ENCODE measurements at places on chromosomes 4 and X. TPM values are rescaled to one million over a fixed set of nuclear protein-coding genes. Genes with fewer than 3 reads are reported as not detected.
A peak's percentile ranks its signal among the peaks of the same experiment; 100 is the strongest.

The JADE3 gene
- total RNA-seq: 5.3 TPM

The COX7B2 gene
- not detected for total RNA-seq

The RPA4 gene
- total RNA-seq: 0.66 TPM

The CAMK2D gene
- 78.1 TPM for total RNA-seq

The GAGE13 gene
- total RNA-seq: not detected

The PCDH10 gene
- total RNA-seq: 1.9 TPM

DNA sequence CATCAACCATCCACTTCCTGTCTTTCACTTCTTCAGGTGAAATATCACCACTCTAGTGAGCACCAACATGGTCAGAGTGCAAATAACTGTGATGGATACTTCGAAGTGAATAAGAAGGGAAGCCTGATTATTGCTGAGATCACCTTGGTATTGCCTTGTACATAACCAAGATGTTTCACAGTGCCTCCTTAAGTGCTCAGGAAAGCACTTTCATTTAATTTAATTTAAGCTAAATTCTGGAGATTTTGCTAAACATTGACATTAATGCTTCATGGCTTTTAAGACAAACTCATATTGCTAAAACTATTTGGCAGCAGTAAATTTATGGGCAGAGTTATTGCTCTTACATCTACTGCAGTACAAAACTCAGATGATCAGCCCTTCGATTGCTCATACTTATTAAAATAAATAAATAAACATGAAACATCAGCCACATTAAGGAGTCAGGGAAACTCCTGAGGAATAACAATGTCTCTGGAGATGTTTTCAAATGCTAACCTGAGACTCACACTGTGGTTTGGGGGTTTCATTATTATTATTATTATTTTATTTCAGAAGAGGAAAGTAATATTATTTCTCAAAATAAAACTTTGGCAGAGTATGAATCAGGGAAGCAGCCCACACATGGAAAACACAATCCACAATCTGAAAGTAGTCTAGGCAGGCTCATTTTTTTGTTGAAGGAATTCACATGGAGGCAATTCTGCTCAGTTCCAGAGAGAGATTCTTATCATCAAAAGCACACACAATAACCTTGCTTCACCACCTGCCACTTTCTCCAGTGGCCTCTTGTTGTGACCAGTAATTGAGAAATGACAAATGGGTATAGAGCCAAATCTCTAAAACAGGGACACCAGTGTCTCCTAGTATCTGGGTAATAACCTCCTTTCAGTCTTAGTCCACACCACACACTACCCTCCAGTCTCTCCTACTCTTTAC, 344.2 kb downstream of the MAPK10 start:
- H3K4me3 ChIP-seq: no peak overlapping the region
- no peaks in the 10 kb centered on the region for H3K4me1 ChIP-seq
- DNase-seq: no peak
- no peaks in the 10 kb centered on the region for H3K27me3 ChIP-seq
- H3K27ac ChIP-seq: no peak overlapping the region

DNA sequence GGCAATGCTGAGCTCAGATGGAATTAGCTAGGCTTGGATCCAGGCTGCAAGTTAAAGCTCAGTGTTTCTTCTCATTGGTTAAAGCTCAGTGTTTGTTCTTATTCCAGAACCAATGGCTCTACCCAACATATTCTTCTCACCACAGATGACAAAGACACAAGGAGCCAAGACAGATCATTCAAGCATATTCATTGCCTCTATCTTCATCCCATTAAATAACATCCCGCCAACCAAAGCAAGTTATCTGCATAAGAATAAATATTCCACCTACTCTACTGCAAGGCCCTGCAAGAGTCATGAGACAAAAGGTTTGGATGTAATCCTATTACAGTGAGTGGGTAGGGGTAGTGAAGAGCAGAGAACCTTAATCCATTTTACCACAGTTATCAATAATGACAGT, 766.5 kb downstream of the C4orf33 start:
- no peak overlapping the region for H3K4me3 ChIP-seq
- H3K36me3 ChIP-seq: no peaks in the 10 kb centered on the region
- H3K27me3 ChIP-seq: no peaks in the 10 kb centered on the region
- H3K4me1 ChIP-seq: no peaks in the 10 kb centered on the region
- H3K27ac ChIP-seq: no peak overlapping the region

DNA sequence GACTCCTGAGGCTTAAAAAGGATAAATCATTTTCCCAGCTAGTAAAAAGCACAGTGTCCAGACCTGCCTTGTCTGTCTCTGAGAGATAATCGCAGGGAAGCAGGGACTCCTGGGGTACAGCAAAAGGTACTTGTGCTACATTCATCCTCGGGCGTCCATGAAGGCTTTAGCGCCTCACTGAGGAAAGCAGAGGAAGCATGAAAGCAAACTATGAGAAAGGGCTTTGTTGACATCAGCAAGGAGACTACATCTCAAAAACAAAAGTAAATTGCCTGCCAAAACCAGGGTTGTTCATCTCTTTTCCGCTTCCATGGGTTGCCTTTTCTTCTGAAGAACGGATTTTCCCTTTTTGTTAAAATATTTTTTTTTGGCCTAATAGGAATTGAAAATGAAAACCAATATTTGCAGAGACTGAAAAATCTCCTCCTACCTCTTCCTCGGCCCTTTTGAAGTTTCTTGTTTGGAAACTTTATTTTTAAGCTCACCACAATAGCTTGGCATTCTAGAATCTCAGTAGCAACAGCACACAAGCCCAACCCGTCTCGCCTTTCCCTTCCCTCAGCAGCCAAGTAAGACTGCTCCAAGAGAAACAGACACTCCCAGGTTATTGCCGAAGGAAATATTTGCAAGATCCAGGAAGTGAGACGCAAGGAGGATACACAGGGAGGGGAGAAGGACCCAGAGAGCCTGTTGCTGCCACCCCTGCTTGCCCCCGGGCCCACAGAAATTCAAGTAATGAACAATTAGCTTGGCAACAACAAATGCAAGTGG, 148.3 kb upstream of the DGKK start:
- H3K27me3 ChIP-seq: no peaks in the 10 kb centered on the region
- H3K27ac ChIP-seq: no peak overlapping the region
- no peak overlapping the region for H3K4me3 ChIP-seq
- H3K36me3 ChIP-seq: no peaks in the 10 kb centered on the region
- H3K4me1 ChIP-seq: no peaks in the 10 kb centered on the region

DNA sequence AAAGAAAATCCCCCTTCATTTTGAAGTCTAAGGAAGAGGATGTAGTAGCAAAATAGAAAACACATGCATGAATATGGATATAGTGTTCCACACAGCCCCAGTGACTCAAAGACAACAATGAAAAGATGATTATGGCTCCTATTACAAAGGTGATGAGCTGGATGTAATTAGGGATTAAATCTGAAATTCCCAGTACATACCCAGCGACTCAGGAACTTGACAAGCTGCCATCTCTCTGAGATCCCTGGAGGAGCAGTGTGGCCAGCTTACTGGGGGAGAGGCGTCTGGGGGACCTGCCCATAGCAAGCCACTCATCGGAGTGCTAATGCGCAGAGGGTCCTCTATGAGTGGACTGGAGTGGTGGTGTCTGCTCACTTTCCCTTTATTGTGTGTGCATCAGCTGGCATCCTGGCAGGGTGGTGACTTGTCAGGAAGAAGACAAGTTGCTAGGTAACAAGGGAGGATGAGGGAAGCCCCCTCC, 42.7 kb upstream of the MGST2 start:
- no peak overlapping the region for H3K4me3 ChIP-seq
- H3K27me3 ChIP-seq: no peaks in the 10 kb centered on the region
- H3K36me3 ChIP-seq: no peaks in the 10 kb centered on the region
- no peak overlapping the region for H3K27ac ChIP-seq

GRCh38 chrX:100687128-100687527, 43.1 kb downstream of the SRPX2 start:
- H3K27ac ChIP-seq: no peak overlapping the region
- H3K4me3 ChIP-seq: no peak overlapping the region
- peaks cover 4% of the 10 kb centered on the region for H3K4me1 ChIP-seq
- no peaks in the 10 kb centered on the region for H3K36me3 ChIP-seq
- no peaks in the 10 kb centered on the region for H3K27me3 ChIP-seq

GRCh38 chr4:139918591-139918990, 235.4 kb downstream of the MAML3 start:
- H3K27ac ChIP-seq: peak overlapping the region; percentile 90
- H3K4me3 ChIP-seq: no peak overlapping the region
- H3K27me3 ChIP-seq: no peaks in the 10 kb centered on the region
- no peaks in the 10 kb centered on the region for H3K36me3 ChIP-seq

DNA sequence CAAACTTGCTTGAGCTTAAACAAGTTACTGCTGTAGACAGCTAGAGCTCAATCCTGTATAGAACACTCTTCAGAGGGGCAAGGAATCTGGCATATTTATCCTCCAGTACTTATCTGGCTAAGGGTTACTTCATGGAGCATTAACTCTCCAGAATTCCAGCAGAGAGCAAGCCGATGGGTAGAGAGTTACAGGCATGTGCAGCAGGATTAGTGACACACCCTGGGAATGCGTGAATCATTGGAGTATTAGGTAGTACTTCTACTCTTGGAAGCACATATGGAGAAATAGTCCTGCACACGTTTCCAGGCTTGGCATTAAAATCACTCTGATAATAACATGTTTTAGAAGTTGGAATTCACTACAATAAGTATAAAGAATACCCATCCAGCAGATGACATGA, 35.4 kb downstream of the GRXCR1 start:
- no peaks in the 10 kb centered on the region for H3K36me3 ChIP-seq
- no peak overlapping the region for H3K4me3 ChIP-seq
- H3K4me1 ChIP-seq: no peaks in the 10 kb centered on the region
- DNase-seq: no peak

DNA sequence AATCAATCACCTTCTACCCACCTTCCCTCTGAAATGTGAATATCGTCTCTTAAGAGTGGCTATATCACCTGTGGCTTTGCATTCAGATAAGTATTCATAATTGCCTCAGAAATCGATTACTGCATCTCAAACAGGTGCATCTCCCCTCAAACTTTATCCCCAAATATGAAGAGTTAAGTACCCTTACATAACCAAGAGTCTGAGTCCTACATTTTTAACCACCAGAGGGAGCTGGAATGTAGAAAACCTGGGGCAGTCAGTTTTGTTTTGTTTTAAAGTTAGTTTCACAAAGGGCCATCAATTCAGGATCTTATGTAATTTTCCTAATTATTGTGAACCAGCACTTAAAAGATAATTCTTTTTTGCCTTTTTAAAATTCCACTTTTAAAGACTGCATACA, 5.7 kb downstream of the TCEANC start:
- H3K27ac ChIP-seq: peak overlapping the region; percentile 63
- H3K36me3 ChIP-seq: no peaks in the 10 kb centered on the region
- DNase-seq: no peak
- H3K4me3 ChIP-seq: no peak overlapping the region
- no peaks in the 10 kb centered on the region for H3K4me1 ChIP-seq

DNA sequence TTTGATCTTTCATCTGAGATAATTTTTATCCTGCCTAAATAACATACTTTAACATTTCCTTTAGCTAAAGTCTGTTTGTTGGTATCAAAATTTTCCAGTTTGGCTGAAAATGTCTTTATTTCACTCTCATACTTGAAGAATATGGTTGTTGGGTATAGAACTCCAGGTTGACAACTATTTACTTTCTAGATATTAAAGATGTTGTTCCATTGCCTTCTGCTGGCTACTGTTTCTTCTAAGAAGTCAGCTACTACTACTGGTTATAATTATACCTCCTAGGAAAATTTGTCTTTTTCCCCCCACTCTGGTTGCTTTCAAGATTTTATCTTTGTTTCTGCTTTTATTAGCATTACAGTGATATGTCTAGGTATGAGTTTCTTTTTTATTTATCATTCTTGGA, 75.7 kb downstream of the SH3RF1 start:
- H3K36me3 ChIP-seq: no peaks in the 10 kb centered on the region
- DNase-seq: no peak
- no peaks in the 10 kb centered on the region for H3K4me1 ChIP-seq
- no peak overlapping the region for H3K4me3 ChIP-seq

- H3K36me3 ChIP-seq: no peaks in the 10 kb centered on the region
- H3K4me1 ChIP-seq: no peaks in the 10 kb centered on the region
- no peak overlapping the region for H3K4me3 ChIP-seq
Observed at GRCh38 chr4:40195182-40196177, 1.4 kb upstream of the RHOH start.

GRCh38 chr4:136017556-136017955, 1514.7 kb downstream of the PCDH18 start:
- no peak for DNase-seq
- no peak overlapping the region for H3K4me3 ChIP-seq
- no peak overlapping the region for H3K27ac ChIP-seq
- H3K4me1 ChIP-seq: no peaks in the 10 kb centered on the region
- no peaks in the 10 kb centered on the region for H3K36me3 ChIP-seq
- H3K27me3 ChIP-seq: no peaks in the 10 kb centered on the region

- no peaks in the 10 kb centered on the region for H3K27me3 ChIP-seq
- H3K4me3 ChIP-seq: no peak overlapping the region
- no peaks in the 10 kb centered on the region for H3K36me3 ChIP-seq
- no peak for DNase-seq
- no peak overlapping the region for H3K27ac ChIP-seq
- H3K4me1 ChIP-seq: no peaks in the 10 kb centered on the region
Observed at GRCh38 chrX:9539605-9540387, 74.9 kb downstream of the TBL1X start.

GRCh38 chrX:3425031-3425430, 78.6 kb upstream of the MXRA5 start:
- no peaks in the 10 kb centered on the region for H3K4me1 ChIP-seq
- H3K27me3 ChIP-seq: no peaks in the 10 kb centered on the region
- no peak overlapping the region for H3K4me3 ChIP-seq
- no peaks in the 10 kb centered on the region for H3K36me3 ChIP-seq

DNA sequence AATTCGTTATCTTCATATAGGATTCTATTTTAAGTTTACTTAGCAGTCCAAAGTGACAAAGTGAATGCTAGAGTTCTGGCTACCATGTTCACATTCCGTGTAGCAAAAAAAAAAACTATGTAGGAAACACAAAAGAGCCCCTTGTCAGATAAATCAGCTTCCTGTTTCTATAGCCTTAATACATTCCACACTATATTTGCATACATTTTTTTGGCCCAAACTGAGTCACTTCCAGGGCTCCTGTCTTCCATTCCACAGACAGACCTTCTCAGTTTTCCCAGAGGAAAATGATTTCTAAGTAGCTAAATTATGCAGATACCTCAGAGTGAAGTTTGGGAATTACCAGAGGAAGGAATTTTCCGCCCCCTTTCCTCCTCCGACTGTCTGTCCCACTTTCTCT, 841.9 kb upstream of the HS3ST1 start:
- H3K27me3 ChIP-seq: no peaks in the 10 kb centered on the region
- no peak overlapping the region for H3K4me3 ChIP-seq
- H3K36me3 ChIP-seq: no peaks in the 10 kb centered on the region
- no peaks in the 10 kb centered on the region for H3K4me1 ChIP-seq

DNA sequence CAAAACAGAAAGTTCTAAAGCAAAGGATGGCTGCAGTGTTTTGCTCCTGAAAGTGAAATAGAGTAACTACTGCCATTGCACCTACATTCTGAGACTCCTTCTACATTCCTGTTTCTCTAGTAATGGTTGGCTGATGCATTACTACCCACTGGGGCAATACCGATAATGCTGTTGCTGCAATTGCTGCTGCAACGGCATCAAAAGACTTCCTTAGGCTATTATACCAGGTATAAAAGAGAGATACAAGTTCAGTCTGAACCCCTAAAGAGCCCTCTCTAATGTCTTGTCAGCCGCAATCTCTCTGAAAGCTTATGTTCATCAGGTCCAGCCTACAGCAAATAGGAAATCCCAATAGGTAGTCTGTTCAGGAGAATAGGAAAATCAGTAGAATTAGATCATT, 338.4 kb downstream of the PABPC4L start:
- no peaks in the 10 kb centered on the region for H3K27me3 ChIP-seq
- H3K36me3 ChIP-seq: no peaks in the 10 kb centered on the region
- H3K4me1 ChIP-seq: no peaks in the 10 kb centered on the region
- no peak overlapping the region for H3K27ac ChIP-seq
- DNase-seq: no peak
